ENCODE measurements at places on chromosomes 2 and 18.

DNA sequence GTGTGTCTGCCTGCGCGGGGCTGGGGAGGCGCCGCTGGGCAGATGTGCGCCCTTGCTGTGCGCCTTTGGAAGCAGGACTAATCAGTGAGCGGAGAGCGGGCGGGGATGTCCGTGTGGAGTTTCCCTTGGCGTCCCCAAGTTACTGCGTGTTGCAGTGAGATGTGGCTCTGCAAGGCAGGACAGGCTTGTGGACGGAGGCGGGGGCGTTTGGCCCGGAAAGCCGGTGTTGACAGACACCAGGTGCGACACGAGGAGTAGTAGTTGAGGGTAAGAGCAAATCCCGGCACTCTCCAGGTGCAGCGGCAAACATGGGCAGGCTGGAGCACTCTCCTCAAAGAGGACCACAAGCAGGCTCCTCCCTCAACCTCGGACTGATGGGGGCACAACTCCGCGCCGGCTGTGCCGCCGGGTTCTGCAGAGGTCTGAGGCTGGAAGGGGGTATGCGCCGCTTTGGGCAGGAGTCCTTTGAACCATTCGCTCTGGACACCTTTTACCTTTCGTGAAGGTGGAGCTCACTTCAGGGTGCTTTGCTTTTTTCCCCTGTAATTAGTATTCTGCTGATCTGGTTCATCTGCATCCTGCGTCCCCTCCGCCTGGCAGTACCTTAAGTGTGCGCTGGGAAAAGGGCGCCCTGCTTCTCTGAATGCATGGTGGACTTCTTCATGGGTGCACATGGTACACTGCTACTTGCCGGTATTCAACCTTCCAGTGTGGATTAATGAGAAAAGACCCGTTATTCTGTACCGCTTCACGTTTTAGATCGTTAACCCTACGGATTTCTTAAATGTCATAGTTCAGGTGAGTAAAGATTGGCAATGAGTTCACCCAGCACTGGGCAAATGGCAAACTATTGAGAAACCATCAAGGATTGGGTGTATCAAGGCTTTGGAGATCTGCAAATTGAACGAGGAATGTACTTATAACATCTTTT is 608 bp downstream of the CDH7 start:
- DNase-seq = no peak

GRCh38 chr2:239307921-239308613 is 92.8 kb downstream of the HDAC4 start:
- DNase-seq = no peak

GRCh38 chr18:65567372-65567771 is 183.4 kb upstream of the CDH7 start:
- DNase-seq = no peak

DNA sequence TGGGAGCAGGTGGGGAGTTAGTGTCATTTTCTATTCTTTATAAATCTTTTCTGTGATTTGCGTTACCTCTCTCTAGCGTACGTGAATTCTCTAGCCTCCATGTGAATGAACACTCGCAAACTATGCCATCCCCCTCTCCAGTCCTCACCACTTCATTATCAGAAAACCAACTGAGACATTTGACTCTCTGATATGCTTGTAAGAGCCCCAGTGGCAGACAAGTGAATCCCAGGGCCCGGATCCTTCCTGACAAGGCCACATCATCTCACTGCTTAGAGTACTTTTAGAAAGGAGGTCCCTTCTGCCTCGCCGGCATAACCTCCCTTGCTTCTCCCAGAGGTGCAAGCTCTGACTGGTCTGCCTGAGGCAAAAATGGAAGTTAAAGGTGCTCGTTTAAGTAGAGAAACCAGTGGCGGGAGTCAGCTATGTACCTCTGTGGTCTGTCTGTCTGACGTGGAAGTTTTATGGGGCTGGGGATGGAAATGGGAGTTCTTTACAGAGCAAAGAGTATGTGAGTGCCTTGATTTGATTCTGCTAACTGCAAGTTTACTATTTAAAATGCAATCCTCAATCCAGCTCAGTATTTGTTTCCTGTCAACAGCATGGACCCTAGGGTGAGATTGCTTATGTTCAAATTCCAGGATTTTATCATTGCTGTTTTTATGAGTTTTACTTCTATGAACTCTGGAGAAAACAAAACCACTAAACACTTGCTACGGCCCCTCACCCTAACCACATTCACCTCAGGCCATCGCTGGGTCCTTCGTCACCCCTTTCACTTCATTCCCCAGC is 114.9 kb upstream of the MSTN start:
- no peak for DNase-seq

DNA sequence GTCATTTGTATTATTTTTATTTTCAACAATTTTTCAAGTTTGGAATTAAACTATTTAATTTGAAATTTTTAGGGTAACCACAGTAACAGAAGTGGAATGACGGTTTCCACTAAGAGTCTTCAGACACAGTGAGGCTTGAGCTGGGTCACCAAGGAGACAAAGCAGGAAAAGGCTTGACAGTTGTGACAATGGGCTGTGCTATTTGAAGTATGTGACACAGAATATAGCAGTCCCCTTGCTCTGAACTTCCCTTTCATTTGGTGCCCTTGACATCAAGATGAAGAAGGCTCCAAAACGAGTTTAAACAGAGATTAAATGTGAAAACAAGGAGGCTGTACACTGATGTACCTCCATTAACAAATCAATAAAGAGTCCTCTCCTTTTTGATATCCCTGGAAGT is 265.4 kb upstream of the DLGAP1 start:
- DNase-seq = peak; percentile 34

DNA sequence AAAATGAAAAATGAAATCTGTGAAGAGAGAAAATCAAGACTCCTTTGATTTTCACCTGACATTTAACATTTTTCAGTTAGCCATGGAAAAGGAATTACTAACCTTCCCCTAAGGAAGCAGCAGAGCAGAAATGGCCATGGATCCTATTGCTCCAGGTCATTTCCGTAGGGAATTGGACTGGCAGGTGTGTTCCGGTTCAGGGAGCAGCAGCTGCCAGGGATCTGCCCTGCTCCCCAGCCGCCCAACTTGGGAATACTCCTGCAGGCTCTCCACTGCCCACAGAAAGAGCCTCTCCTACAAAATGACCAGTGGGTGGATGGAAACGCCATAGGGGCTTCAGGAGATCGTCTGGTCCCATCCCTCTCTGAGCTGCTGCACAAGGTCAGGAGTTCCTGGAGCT is 86.0 kb upstream of the MAPK4 start:
- no peak for DNase-seq

DNA sequence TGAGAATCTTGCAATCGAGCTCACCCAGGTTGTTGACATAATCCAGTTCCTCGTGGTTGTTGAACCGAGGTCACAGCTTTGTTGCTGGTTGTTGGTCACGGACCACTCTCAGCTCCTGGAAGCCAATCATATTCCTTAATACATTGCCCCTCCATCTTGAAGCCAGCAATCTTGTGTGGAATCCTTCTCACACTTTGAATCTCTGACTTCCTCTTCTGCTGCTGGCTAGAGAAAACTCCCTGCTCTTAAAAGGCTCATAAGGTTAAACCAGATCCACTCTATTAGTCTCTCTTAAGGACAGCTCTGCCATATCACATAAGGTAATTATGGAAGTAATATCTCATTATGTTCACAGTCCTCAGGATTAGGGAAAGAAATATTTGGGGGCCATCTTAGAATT is 41.1 kb downstream of the SP140 start:
- DNase-seq = no peak

- DNase-seq = no peak
Observed at GRCh38 chr2:10410823-10411437, 37.2 kb downstream of the ODC1 start.

DNA sequence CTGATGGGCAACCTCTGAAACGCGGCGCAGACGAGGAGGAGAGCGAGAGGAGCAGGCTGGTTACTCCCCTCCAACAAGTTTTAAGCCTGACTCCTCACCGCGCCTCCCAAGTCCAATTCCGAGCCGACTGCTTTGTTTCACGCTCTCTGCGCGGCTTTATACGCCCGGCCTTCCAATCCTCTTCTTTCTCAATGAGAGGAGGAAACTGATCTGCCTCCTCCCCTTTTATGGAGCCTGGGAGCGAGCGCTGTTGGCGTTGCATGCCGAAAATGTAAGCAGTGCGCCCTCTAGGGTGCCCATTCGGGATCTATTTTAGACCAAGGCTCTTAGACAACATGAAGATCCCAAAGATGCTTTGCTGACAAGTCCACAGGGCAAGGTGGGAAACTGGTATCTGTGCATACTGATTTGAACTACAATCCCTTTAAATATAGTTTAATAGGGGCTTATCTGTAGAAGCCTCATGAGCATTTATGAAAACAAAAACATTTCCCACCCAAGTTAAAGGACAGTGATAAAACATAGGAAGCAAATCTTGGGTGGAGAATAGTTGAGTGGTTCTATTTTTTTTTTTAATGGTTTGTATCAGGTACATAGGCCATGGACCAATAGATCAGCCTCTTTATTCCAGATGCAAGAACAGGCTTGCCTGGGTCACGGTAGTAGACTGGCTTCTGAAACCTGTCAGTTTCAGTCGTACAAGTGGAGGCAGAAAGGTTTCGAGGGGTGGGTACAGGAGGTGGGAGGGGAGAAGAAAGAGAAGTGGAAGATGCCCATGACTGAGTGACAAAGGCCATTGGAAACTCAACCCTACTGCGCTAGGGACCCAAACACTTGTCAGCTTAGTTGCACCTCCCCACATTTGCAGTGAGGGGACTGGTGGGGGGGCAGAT is at the start of gene RND3:
TSS of gene RND3 (minus strand) at position 131 of the 893 bp plus-strand sequence. CDS start 250 bp downstream, outside the sequence.
- peak; percentile 98 for DNase-seq

DNA sequence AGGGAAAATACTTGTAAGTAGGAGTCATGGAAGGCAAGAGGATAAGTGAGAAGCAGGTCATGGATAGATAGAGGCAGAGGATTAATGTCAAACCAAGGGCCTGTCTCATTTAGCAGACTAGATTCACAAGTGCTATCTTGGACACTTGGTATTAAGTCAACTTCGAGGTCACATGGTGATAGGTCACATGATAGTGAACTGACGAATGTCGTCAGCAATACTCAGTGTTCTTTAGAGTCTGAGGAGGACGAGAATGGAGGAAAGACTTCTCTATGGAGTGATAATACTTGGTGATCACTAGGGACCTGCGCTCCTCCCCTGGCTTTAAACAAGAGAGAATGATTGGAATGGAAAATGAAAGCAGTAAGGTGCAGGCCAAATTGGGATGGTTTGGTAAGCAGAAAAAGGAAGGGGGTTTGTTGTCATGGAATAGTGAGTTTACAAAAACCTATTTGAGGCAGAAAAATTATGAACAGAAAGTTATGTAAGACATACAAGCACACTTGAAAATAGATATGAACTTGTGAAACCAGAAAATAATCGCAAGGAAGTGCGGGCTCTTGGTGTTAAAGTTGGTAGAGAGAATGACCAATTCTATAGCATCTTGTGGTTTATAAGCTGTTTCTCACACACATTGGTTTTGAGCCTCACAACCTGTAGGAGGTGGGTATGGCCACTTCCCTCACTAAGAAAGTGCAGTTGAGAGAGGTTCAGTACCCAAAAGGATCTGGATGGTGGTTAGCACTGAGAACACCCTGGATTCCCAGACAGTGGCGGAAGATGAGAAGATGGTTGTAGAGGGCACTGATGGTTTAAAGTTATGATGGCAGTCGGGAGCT is 141.5 kb downstream of the WDSUB1 start:
- no peak for DNase-seq

DNA sequence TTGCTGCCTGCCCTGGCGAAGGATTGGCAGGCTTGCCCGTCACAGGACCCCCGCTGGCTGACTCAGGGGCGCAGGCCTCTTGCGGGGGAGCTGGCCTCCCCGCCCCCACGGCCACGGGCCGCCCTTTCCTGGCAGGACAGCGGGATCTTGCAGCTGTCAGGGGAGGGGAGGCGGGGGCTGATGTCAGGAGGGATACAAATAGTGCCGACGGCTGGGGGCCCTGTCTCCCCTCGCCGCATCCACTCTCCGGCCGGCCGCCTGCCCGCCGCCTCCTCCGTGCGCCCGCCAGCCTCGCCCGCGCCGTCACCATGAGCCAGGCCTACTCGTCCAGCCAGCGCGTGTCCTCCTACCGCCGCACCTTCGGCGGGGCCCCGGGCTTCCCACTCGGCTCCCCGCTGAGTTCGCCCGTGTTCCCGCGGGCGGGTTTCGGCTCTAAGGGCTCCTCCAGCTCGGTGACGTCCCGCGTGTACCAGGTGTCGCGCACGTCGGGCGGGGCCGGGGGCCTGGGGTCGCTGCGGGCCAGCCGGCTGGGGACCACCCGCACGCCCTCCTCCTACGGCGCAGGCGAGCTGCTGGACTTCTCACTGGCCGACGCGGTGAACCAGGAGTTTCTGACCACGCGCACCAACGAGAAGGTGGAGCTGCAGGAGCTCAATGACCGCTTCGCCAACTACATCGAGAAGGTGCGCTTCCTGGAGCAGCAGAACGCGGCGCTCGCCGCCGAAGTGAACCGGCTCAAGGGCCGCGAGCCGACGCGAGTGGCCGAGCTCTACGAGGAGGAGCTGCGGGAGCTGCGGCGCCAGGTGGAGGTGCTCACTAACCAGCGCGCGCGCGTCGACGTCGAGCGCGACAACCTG is at the start of gene DES:
TSS of gene DES (plus strand) at position 223 of the 857 bp plus-strand sequence. CDS start at position 309, 86 bp downstream.
- peak; percentile 8 for DNase-seq

DNA sequence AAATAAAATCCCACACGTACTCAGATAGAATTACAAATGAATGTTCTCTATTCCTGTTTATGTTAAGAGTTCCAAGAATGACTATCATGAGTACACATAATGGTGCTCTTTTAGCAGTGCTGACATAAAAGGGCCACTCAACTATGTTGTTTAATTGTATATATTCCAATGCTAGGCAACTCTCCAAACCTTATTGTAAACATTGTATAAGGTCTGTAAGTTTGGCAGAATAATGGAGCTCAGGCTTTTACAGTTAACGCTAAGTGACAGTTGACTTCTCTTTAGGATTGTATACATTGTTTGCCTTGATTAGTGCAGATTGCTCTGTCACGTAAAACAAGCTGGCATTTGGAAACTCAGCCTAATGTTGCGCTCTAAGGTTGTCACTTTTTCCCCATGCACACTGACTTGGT is 20.8 kb downstream of the RBMS1 start:
- no peak for DNase-seq

DNA sequence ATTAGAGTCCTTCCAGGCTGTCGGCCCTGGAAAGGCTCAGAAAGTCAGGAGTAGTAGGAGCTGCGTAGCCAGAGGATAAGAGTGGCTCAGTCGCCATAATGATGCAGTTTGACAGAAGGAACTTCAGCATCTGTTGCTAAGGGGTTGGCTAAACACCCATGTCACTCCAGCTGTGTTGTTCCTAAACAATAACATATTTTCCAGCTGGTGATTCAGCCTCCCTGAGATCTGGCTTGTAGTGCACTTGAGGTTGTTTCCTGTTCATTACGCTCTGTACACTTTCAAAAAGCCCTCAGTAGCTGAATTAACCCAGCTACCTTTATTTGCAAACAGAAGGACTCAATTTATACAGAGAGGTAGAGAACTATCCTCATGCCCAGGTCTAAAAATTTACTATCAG is 39.7 kb upstream of the EPAS1 start:
- peak; percentile 33 for DNase-seq

DNA sequence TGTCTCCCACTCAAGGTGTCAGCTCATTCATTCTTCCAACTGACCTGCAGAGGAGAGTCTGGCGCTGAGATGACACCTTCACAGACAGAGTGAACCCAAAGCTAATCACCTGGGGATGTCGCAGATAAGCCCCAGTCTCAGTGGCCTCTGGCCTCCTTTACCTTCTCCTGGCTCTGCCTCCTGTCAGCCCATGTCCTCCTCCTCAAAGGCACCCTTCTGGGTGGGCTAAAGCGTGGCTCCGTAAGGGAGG is 194.1 kb downstream of the MIB1 start:
- no peak for DNase-seq

GRCh38 chr2:105919826-105920225 is 175.1 kb downstream of the NCK2 start:
- DNase-seq = no peak

All from trophoblast cell (in vitro differentiated cells and primary cell).